ENCODE measurements at places on chromosomes 16 and 17.

DNA sequence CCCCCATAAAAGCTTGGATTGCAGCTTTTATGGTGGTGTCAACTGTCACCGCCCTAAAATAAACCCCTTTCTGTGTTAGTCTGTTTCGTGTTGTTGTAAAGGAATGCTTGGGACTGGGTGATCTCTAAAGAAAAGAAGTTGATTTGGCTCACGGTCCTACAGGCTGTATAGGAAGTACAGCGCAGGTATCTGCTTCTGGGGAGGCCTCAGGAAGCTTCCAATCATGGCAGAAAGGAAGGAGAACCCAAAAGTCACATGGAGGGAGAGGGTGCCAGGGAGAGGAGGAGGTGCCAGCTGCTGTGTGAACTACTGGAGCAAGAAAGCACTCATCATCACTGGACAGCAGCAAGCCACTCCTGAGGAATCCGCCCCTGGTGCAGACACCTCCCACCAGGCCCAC lies 5.9 kb upstream of the CACNA1H start:
- no peak for DNase-seq

DNA sequence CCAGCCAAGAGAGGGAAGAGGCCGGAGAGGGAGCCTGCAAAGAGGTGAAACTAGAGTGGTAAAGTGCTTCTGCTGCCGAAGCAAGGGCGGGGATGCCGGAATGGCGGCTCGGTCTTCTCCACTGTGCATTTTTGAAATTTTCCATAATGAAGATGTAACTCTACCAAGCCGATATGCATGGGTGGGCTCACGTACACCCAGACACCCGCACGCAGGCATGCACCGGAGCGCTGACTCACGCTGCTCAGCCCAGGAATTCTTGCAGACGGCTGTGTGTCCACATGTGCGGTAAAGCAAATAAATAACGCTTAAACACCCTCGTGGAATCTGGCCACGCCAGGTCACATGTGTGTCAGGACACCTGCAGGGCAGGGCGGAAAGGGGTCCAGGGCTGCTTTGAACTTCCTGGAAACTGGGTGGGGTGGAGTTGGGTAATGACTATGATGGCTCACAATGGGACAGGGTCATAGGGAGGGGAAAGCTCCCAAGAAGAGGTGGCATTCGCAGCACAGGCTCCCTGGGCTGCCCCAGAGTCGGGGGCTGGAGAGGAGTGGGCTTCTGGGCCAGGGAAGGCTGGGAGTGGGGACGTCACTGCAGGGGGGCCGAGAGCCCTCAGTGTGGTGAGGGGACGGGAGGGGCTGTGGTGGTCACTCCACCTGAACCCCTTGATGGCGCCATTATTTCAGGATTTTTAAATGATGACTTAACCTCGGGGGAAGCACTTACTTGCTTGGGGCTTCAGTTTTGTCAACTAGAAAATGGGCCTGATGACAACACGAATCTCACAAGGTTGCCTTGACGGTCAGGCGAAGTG lies 265.5 kb downstream of the PARN start:
- no peak for DNase-seq

- DNase-seq = no peak
Observed at GRCh38 chr16:69814561-69814960, 52.4 kb downstream of the WWP2 start.

DNA sequence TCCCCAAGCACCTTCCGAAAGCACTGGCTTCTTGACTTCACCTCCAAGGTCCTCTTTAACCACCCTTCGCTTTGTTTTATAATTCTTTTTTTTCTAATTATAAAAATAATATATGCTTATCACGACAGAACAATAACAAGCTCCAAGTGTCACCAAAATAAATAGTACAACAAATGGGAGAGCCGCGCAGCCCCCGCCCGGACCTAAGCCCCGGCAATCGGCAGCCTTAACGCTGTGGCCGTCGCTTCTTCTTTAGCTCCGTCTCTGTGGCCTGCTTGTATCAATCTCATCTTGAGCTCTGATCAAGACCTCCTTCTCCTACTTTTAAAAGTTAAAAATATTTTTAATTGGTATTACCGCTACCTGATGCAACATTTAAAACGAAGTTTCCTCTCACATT lies 42.7 kb downstream of the CYB5D2 start:
- no peak for DNase-seq

- DNase-seq = no peak
Observed at GRCh38 chr17:69945698-69946185, 129.3 kb upstream of the KCNJ16 start.

- DNase-seq = no peak
Observed at GRCh38 chr17:71464751-71465150, 656.1 kb upstream of the SOX9 start.

DNA sequence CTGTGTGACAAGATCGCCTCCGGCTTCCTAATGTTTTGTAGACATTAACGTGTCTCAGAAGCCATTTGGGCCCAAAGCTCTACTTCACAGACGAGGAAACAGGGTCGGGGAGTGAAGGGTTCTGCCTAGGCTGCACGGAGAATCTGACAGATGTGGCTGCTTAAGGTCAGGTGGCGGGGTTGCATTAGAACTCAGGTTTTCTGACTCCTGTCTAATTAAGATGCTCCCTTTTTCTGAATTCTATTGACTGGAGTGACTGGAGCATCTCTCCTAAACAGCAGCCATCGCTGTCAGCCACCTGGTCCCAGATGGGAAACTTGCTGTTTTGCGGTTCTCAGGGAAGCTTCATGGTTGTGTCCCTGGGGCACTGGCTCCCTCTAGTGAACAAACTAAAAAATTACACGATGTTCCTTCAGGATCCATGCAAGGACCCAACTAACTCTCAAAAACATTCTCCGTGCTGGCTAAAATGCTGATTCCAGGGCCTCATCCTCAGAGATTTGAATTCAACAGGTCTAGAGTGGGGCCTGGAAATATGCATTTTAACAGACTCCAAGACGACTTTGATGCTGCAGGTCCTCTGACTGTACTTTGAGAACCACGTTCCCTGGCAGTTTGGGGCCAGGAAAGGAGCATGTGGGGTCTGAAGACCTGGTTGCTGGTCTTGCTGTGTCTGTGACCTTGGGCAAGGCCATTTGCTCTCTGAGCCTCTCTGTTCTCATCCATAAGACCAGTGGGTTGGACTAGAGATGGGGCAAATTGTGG lies 117.4 kb downstream of the IRF8 start:
- peak; percentile 9 for DNase-seq

DNA sequence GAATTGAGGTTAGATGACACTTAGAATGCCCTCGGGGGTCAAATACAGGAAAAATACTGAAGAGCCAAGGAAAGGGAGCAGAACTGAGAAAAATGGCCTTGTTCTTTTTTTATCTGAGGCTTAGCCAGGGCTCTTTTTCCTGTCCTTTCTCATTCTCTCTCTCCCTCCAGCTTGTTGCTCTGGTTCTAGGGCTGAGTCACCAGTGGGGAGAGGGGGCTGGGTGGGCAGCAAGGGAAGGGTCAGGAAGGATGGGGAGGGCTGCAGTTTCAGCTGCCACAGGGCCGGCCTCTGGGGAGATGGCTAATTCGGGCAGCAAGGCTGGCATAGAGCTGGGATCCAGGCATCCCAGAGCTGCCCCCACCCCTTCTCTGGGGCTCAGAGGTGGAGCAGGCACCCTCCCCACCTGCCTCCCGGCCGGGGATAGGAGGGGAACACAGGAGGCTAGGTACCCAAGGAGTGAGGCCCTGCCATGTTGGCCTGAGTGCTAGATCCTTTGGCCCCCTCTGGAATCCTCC lies 3.9 kb downstream of the ITGA3 start:
- DNase-seq = no peak

GRCh38 chr17:39719563-39720355 lies 10.6 kb downstream of the MIEN1 start:
- no peak for DNase-seq

GRCh38 chr16:50752471-50753235 lies 10.8 kb downstream of the CYLD start:
- no peak for DNase-seq

DNA sequence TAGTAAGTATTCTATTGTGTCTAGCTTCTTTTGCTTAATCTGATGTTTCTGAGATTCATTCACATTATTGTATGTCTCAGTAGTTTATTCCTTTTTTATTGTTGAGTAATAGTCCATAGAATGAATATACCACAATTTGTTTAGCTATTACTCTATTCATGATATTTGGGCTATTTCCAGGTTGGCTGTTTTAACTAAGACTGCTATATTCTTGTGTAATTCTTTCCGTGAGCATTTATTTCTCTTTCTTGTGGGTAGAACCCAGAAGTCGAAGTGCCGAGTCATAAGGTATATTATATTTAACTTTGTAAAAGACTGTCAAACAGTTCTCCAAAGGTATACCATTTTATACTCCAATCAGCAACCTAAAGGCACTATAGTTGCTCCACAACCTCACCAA lies 160.8 kb downstream of the ANKFN1 start:
- DNase-seq = no peak

DNA sequence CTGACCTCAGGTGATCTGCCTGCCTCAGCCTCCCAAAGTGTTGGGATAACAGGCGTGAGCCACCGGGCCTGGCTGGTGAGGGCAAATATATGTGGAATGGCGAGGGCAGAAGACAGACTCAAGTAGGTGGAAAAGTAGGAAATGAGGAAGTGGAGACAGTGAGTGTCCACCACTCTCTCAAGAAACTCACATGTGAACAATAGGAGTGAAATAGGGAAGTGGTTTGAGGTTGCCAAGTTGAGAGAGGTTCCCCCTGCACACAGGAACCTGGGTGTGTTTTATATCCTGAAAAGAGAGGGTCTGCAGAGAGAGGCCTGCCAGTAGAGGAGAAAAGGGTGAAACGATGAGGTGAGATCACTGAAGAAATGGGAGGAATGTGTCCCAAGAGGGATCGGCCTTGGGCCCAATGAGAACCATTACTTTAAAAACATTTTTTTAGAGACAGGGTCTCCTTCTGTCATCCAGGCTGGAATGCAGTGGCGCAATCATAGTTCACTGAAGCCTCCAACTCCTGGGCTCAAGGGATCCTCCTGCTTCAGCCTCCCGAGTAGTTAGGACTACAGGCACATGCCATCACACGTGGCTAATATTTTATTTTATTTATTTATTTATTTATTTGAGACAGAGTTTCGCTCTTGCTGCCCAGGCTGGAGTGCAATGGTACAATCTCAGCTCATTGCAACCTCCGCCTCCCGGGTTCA lies 17.1 kb upstream of the CORO1A start:
- DNase-seq = no peak

DNA sequence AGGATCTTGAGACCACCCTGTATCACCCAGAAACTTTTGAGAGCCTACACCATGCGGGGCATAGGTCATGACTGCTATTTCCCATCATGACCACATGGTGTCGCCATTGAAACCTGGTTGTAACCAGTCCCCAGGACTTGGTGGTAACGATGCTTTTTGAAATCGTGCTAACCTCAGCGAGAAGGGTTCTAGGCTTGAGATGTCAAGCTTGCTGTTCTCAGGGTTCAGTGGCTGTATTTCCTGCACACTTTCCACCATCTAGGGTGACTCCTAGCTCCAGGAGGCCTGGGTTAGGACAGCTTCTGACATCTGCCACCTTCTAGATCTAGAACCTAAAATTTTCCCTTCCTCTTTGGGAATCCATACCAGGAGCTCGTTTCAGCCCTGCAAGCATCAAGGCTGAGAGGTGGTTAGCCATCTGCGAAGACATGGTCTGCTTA lies 13.0 kb upstream of the SPNS3 start:
- DNase-seq = peak; percentile 47

DNA sequence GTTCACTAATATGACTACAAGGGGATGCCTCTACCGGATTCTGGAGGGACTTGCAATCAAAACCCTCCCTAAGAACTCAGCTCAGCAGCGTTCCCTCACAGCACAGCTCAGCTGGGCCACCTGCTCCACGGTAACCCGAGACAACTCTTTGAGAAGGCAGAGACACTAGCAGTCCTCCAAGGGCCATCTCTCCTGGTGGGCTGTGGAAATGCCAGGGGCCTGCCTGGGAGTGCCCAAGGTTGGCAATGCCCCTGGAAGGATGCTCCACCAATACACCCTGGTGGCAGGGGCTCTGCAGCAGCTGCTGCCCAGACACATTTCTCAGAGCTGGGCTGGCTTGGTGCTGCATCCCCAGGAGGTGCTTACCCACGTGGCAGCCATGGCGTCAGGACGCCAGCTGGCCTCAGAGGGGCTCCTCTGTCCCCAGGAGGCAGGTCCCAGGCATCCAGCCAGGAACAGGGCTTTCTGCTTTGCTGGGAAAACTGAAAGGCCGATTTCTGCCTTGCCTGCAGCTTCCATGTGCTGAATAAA lies 16.5 kb downstream of the CDIP1 start:
- DNase-seq = no peak

GRCh38 chr16:5885521-5885920 lies 787.9 kb upstream of the EEF2KMT start:
- no peak for DNase-seq

- DNase-seq = no peak
Observed at GRCh38 chr17:46809110-46809571, 9.4 kb downstream of the WNT3 start.

DNA sequence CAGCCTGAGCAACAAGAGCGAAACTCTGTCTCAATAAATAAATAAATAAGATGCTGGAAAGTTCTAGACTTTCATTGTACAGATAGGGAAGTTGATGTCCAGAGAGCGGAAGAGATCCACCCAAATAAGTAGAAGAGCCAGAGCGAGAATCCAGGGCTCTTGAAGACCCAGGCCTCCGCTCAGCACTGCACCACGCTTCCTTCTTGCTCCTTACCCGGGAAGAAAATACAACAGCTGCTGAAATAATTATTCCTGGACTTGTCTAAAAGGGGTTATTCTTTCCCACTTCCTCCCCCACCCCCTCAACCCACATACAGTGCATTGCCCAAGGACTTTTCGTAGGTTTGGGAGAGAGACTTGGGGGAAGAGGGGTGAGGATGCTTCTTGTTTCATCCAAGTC lies 26.7 kb downstream of the CDK5RAP3 start:
- DNase-seq = no peak

DNA sequence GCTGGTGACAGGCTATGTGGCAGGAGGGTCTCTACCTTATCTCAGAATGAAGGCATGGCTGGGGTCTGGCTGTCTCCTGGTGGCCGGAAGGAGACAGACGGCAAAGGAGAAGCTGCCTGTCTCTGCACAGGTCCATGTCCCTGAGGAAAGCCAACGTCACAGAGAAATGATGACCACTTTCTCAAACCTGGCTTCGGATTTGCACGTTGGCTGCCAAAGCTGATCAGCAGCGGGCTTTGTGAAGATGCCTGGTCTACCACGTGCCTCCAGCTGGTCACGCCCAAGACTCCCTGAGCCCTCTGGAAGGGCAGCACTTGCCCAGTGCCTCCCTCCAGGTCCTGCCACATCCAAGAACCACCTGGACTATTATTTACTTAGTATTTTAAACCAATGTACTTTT lies 8.4 kb downstream of the DEXI start:
- no peak for DNase-seq

DNA sequence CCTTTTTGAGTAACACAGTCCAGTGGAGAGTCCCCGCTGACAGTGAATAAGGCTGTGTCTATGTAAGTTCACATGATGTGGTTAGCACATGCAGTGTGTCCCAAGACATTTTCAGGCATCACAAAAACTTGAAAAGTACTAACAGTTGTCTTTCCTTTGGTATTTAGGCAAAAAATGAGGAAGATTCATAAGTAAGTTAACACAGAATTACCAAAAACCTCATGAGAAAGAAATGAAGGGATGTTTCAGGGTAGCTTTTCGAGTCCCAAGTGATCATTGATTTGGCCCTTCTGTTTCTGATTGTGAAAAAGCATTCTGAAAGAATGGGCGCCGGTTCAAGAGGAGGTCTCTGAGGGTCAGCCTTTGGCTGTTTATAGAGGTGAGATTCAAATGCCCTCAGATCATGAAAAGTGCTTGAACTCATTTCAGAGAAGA lies 529 bp upstream of the ASPA start:
- DNase-seq = no peak

GRCh38 chr17:3663102-3664011 lies 5.0 kb downstream of the TAX1BP3 start:
- DNase-seq = no peak

Data from stimulated activated CD8-positive, alpha-beta memory T cell treated with anti-CD3 and anti-CD28 coated beads, Interleukin-12 subunit alpha, Interleukin-12 subunit beta, amount 100 ng/mL, for 1 hour (primary cell).